ENCODE measurements at places on chromosomes 7 and 10. TPM values are rescaled to one million over a fixed set of nuclear protein-coding genes. Genes with fewer than 3 reads are reported as not detected.

ADAMTS14 gene
- polyA plus RNA-seq, result 0.34 TPM

PRKCQ gene
- 1.6 TPM for polyA plus RNA-seq

IL6 gene
- 3.1 TPM for polyA plus RNA-seq

CFAP46 gene
- 1.3 TPM for polyA plus RNA-seq

UBE2D4 gene
- 17.0 TPM for polyA plus RNA-seq

AKR1C1 gene
- 9.2 TPM for polyA plus RNA-seq

SYT15B gene
- 1.3 TPM for polyA plus RNA-seq

C10orf67 gene
- polyA plus RNA-seq, result 0.02 TPM

CCL24 gene
- not detected for polyA plus RNA-seq

NACAD gene
- 1.0 TPM for polyA plus RNA-seq

GNG11 gene
- 12.1 TPM for polyA plus RNA-seq

DLX6 gene
- not detected for polyA plus RNA-seq

TMEM273 gene
- polyA plus RNA-seq, result 5.5 TPM

NCF1 gene
- polyA plus RNA-seq, result 1.1 TPM

KAZALD1 gene
- polyA plus RNA-seq, result 1.3 TPM

FAM13C gene
- 3.1 TPM for polyA plus RNA-seq

NPTX2 gene
- 47.7 TPM for polyA plus RNA-seq

NOS3 gene
- polyA plus RNA-seq, result 6.0 TPM

SRGN gene
- 5.9 TPM for polyA plus RNA-seq
